Choroid plexus epithelial cell (primary cell): ENCODE measurements at places on chromosomes 7 and 10.

- DNase-seq, result peak; percentile 10
Observed at GRCh38 chr7:83117466-83117865, 45.2 kb downstream of the PCLO start.

GRCh38 chr10:101293007-101293723 lies 60.8 kb upstream of the BTRC start:
- no peak for DNase-seq

- no peak for DNase-seq
Observed at GRCh38 chr7:128117691-128118090, 86.5 kb upstream of the LRRC4 start.

DNA sequence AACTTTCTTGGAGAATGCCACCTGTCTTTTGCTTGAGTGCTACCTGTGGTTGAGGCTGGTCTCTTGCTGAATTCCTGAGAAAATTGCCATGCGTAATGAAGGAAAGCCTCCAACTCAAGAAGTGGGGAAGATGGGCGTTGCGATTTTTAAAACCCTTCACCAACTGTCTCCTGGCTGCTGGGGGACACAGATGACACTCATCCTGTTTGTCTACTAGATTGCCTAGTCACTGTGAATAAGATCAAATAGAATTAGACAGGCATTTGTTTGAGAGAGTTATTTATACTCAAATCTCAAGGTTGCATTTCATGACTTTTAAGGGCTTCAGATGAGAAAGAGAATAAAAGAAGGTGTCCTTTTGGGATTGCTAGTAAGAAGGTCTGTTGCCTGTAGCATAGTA lies 84.3 kb upstream of the MTPN start:
- DNase-seq, result no peak

GRCh38 chr10:133017203-133017601 lies 70.5 kb upstream of the ADGRA1 start:
- DNase-seq, result no peak

DNA sequence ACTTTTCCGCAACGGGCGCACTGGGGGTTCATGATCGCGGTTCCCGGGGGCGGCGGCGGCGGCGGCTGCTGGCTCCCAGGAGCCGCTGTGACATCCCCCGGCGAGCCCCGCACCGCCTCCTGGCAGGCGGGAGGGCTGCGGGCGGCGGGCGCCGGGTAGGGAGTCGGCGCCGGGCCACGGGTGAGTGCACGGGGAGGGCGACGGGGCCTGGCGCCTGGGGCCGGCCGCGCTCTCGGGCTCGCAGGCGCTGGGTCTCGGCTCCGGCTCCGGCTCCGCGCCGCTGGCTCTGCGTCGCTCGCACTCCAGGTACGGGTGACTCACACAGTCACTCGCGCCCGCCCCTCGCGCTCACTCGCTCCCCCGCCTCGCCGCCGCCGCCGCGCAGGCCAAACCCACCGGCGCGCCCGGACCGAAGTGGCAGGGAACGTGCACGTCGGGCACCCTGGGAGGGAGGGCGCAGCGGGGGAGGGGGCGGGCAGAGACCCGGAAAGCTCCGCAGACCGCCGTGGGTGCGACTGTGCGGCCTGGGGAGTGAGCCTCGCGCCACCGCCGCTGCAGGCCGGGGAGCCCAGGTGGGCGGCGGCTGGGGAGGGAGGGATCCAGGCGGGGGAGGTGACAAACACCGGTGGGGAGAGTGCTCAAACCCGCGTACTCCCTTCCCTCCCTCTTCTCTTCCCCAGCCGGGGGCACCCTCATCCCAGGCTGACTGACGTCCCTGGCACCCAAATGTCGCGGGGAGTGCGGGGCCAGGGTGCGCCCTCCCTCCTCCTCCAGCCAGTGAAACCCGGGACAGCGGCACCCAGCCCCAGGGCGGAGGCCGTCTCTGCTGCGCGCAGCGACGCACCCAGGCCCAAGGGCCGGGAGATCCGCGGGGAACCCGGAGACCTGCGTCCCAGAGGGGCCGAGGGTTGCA lies 276.9 kb upstream of the NEBL start:
- peak; percentile 23 for DNase-seq

- peak; percentile 38 for DNase-seq
Observed at GRCh38 chr7:33921216-33921938, 16.0 kb downstream of the BMPER start.

DNA sequence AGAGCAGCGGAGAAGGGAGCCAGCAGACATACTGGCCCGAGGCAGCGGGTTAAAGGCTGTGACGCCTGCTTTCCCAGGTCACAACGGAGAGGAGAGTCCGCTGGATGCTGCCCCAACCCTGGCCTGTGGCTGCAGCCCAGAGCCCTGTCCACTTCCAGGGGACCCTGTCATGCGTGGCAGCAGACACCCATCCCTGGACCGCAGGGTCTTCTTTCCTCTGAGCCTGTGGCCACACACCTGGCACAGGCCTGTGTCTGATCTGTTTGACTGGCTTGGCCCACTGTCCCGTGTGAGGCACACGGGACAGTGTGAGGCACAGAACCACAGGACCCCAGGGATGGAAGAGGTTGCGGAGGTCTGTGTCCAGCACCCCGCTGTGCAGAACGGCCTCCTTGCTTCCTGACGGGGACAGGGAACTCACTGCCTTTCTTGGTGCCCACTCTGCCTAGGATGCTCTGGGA lies 42.4 kb downstream of the INSIG1 start:
- no peak for DNase-seq

DNA sequence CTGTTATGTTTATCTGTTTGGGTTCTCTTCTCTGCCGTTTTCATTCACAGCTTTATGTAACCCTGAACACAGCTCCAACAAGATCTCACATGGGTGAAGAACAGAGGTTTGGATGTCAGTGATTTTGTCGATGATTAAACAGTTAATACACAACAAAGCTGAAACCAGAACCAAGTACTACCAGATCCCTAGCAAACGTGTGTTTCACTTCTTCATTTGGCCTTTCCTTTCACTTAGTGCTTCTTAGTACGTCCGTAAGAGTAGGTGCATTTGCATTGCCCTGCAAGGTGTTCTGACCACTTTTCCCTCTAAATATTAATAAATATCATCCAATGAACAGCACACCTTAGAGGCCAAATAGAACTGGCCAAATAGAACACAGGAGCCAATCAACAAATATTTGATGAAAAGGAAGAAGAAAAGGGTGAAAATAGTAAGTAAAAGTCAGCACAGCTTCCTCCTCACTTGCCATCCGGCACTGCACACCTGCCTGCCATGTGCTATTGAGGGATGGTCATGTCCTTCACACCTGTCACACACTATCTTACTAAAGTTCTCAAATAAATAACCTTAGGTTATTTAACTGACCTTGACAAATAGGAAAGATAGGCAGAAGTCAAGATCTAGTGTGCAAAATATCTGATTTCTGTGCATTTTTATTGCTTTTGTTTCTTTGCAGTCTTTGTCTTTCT lies 252.6 kb upstream of the ANKRD30A start:
- no peak for DNase-seq

DNA sequence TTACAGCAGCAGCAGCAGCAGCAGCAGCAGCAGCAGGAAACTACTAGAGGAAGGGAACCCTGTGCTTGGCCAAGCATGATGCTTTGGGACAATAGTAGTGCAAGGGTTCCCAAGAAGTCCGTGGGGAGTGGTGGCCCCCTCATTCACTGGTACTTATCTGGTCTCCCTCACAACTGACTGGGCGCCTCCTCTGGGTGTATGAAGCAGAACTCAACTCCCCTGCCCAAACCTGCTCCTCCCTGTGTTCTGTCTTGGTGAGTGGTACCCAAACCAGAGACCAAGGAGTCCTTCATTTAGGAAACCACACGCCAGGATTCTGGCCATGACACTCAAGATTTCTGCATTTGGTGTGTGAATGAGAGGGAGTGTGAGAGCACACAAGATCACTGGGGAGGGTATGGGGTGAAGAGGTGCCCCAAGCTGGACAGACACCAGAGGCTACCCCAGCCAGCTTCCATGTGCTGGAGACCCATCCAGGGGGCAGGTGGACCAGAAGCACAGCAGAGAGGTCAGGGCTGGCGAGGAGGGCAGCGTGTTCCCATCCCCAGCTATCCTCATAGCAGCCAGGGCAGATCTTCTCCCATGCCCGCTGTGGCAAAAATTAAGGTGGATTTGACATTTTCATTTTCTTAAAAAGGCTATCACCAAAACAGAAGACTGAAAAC lies 10.6 kb upstream of the ZNF777 start:
- DNase-seq, result no peak

- DNase-seq, result no peak
Observed at GRCh38 chr7:27191161-27191731, 6.2 kb upstream of the HOXA11 start.

- peak; percentile 72 for DNase-seq
Observed at GRCh38 chr7:134890246-134891240, 95.8 kb upstream of the AGBL3 start.

- DNase-seq, result no peak
Observed at GRCh38 chr10:2462581-2462980, 604.8 kb upstream of the PFKP start.

GRCh38 chr7:130329681-130330080 lies 14.9 kb upstream of the CPA5 start:
- no peak for DNase-seq

- peak; percentile 23 for DNase-seq
Observed at GRCh38 chr10:103812432-103812831, 42.9 kb downstream of the SH3PXD2A start.

- DNase-seq, result no peak
Observed at GRCh38 chr10:11610166-11610825, 1.2 kb downstream of the USP6NL start.

DNA sequence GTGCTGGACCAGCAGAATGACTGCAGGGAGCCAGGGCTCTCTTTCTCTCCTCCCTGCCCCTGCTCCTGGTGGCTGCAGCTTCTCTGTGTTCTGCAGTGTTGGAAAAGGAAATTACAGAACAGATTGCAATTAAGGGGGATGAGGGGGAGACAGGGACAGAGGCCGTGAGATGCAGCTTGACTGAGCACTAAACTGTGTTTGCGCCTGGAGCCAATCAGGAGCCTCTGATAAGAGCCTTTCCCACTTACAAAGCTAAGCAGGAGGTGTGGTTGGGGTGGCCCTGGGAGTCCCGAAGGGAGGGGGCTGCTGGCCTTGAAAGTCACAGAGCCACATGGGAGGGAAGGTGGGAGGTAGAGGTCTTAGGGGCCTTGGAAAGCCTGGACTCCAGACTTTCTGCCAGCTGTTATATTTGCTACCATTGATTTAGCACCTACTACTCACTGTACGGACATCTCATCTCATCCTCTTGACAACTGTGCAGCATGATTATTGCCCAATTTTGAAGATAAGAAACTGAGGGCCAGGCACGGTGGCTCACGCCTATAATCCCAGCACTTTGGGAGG lies 26.7 kb downstream of the TRIM8 start:
- DNase-seq, result no peak

GRCh38 chr7:117184367-117184766 lies 138.5 kb downstream of the WNT2 start:
- no peak for DNase-seq

DNA sequence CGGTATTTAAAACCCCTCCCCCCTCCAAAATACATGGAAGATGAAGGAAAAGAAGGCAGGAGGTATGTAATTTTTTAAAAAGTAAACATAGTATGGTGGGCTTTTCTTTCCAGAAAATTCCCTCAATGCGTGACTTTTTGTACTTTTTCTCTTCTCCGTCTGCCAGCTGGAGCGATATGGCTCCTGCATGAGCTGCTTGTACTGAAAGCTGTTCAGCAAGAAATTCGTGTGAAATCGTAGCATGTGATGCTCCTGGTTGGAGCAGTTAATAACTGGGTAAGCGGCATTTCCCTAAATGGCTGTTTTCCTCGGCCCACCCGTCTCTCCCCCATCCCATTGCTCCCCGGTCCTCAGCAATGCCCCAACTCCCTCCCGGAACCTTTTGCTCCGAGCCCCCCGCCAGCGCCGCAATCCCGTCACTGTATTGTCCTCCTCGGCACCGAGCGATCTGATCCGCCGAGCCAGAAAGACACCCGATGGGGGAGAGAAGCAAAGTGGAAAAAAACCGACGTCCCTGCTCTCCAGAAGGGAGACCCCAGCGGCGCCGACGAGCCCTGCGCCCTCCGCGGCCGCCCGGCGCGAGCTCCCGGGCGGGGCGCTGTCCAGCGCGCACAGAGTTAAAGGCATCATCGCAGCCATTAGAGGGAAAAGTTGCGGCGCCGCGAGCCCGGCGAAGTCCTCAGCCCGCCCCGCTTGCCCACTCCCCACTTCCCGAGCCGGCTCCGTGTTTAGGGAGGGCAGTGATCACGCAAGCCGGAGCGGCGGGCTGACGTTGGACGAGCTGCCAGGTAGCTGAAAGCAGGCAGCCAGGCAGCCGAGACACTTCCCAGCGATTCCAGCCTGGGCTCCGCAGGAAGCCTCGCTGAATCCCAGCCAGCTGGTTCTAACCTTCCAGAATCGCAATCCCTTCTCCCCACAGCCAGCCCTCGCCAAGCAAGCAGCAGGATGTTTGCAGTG lies at the start of gene VSTM2A:
Gene VSTM2A, plus strand, starts transcription at position 707 of the 957 bp plus-strand sequence. CDS start 356 bp downstream, outside the sequence.
- no peak for DNase-seq

DNA sequence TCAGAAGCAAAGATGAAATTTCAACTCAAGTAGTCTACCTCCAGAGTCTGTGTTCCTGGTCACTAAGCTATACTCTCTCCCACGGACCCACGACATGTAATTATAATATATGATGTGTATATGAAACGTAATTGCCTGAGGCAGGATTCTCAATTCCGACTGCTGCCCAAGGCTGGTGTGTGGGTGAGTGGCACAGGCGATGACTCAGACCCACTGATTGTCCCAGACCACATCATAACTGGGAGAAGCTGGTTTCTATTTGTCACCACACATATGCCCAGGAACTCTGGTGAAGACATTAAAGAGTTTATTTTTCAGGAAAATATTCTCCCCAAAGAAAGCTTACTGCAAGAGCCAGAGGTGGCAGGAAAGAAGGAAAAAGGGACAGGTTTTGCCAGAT lies 219.3 kb downstream of the JAZF1 start:
- no peak for DNase-seq

GRCh38 chr10:13586676-13587355 lies at the start of gene PRPF18:
TSS of gene PRPF18 (plus strand) at chr10:13586965. CDS start at chr10:13587087, 122 bp downstream.
- DNase-seq, result peak; percentile 94

GRCh38 chr10:114754445-114755320 lies 66.9 kb upstream of the FHIP2A start:
- peak; percentile 54 for DNase-seq

DNA sequence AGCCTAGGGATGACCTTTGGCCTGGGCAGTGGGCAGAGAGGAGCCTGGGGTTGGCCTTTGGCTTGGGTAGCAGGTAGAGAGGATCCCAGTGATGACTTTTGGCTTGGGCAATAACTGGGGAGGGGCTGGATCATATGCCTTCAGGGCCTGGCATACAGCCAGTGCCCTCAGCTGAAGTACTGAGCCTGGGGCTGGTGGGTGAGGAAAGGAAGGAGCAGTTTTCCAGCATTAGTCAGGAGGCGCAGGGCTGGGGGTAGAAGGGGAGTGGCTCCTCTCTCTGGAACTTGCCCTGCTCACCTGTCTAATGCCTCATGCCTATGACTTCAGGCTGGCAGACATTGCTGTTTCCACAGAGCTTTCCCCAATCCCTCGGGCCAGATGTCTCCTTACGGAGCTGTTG lies 15.2 kb upstream of the COMTD1 start:
- DNase-seq, result no peak

- peak; percentile 53 for DNase-seq
Observed at GRCh38 chr10:983971-984655, 4.1 kb upstream of the GTPBP4 start.
